ENCODE measurements at places on chromosomes 7 and 10.
A peak's percentile ranks its signal among the peaks of the same experiment; 100 is the strongest.

- no peak for DNase-seq
Observed at GRCh38 chr7:156589808-156590207, 50.8 kb upstream of the RNF32 start.

GRCh38 chr10:48632166-48632565 is 27.3 kb upstream of the ARHGAP22 start:
- no peak for DNase-seq

DNA sequence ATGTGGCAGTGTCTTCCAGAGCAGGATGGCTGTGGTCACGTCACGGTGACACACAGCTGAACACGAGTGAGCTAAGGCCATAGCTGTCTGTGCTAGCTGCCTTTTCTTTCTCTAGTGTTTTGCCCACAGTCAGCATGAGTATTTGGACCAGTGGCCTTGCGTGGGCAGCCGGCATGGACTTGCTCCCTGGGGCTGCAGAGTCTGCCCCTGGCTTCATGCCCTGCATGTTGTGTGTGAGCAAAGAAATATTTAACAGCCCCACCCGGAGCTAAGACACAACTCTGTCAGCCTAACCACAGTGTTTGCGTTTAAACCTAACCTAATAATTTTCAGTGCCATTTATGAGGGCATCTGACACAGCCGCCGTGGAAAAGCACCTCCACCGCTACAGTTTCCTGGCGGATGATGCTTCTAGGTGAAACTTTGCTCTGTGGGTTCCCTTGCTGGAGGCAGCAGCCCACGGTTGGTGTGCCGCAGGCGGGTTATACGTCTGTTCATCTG is 14.6 kb downstream of the CHST12 start:
- DNase-seq, result peak; percentile 55

GRCh38 chr7:95881597-95881996 is 109.2 kb downstream of the DYNC1I1 start:
- DNase-seq, result no peak

DNA sequence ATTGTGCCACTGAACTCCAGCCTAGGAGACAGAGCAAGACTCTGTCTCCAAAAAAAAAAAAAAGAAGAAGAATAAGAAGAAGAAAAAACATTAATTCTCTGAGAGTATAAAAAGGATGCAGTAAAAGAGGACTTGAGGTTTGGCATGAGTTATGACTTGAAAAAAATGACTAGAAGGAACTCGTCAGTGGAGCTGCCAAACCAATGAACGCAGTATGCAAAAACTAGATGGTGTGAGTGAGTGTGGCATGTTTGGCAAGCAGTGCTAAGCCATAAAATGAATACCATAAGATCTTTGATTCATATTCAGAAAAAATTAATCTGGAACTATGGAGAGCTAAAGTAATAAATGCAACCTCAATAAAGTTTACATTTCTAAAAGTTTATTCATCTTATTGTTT is 68.6 kb upstream of the MEOX2 start:
- peak; percentile 91 for DNase-seq

GRCh38 chr7:27492224-27492623 is 170.5 kb downstream of the HIBADH start:
- no peak for DNase-seq

- no peak for DNase-seq
Observed at GRCh38 chr7:103771294-103771693, 218.2 kb downstream of the RELN start.

DNA sequence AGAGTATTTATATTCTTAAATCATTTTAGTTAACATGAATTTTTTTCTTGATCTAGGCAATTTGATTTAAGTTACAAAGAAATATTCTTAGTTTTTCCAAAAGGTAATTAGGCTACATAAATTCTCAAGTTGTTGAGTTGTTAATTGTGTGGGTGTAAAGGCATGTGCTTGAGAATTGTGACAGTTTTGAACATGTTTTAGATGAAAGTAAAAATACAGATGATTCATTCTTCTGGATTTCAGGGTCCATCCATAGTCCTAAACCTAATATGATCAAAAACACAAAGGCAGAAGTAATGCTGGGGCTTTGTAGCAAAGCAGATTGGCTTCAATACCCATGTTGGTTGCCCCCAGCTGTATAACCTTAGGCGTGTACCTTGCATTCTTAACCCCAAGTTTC is 127.9 kb downstream of the CPED1 start:
- DNase-seq, result peak; percentile 8

- DNase-seq, result peak; percentile 86
Observed at GRCh38 chr10:75230600-75231038, 5.1 kb downstream of the COMTD1 start.

GRCh38 chr7:94043299-94043698 is 39.1 kb upstream of the BET1 start:
- peak; percentile 35 for DNase-seq

GRCh38 chr7:86202833-86203232 is 440.9 kb upstream of the GRM3 start:
- DNase-seq, result no peak

DNA sequence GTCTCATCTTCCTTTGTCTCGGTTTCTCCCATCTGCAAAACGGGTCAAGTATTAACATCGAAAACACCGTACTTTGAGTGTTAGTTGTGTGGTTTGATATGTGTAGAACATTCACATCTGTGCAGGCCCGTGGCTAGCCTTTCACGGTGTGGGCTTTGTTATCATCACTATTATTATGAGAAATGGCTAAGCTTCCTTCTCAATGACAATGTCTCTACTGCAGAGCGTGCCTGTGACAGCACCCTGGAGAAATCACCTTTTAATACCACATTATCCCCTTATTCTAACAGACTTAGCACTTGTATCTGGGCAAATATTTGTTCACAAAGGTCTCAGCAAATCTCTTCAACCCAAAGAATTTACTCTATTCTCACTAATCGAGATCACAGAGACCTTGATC is 55.8 kb downstream of the FAM171A1 start:
- DNase-seq, result no peak

- DNase-seq, result no peak
Observed at GRCh38 chr7:46753662-46754061, 828.2 kb downstream of the TNS3 start.

DNA sequence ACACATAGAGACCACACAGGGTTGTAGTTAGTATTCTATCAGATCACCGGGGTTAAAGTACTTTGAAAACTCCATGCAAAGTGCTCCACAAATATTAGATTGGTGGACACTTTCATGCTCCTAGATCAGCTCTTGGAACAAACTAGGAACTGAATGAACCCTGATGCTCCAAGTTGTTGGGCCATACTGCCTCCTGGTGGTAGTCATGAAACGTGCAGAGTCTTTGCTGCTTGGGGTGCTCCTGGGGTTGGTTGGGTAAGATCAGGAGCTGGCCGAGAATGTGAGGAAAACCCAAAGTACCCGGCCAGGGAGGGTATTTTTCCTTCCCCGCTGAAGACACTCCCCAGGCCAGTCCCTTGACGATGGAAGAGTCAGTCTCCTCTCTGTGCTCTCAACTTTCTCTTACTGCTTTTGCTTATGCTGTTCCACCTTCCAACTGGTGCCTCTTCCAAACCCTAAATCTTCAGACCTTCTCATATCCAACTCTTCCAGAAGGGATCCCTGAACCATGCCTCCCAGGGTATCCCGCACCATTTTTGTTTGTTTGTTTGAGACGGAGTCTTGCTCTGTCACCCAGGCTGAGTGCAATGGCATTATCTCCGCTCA is 918 bp upstream of the RPEL1 start:
- DNase-seq, result peak; percentile 76

- peak; percentile 65 for DNase-seq
Observed at GRCh38 chr7:76296743-76297740, 5.4 kb upstream of the HSPB1 start.

All from fibroblast of skin of back (primary cell).